ENCODE measurements at places on chromosomes 2 and 18.

DNA sequence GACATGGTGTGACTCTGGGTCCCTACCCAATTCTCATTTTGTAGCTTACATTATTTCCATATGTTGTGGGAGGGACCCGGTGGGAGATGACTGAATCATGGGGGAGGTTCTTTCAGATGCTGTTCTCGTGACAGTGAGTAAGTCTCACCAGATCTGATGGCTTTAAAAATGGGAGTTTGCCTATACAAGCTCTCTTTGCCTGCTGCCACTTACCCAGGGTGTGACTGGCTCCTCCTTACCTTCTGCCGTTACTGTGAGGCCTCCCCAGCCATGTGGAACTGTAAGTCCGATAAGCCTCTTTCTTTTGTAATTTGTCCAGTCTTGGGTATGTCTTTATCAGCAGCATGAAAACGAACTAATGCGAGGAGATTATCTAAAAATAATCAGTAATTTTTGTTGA is 1683.2 kb upstream of the SLC39A10 start:
- no peak for DNase-seq

- DNase-seq, result no peak
Measured at GRCh38 chr2:190938771-190939335, 58.2 kb downstream of the GLS start.

- no peak for DNase-seq
Measured at GRCh38 chr18:59484561-59485328, 125.7 kb upstream of the LMAN1 start.

- no peak for DNase-seq
Measured at GRCh38 chr2:8453904-8454302, 228.0 kb upstream of the ID2 start.

- DNase-seq, result no peak
Measured at GRCh38 chr2:188158337-188159100, 133.2 kb upstream of the GULP1 start.

DNA sequence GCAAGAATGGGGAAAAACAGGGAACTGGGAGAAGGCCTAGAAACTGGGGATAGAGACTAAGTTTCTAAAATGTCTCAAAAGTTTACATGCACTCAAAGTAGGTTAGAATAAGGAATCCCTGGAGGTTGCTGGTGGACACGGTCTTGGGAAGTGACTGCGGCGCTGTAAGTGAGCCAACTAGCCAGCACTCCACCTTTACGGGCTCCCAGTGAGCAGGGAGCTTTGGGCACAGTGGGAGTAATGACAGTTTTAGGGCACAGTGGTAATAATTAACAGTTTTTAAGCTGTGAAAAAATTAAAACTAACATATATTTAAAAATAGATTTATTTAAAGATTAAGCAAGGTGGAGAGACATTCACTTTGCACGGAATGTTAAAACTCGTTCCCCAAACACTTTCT is 20.9 kb upstream of the CD302 start:
- DNase-seq, result no peak

Measured in activated CD4-positive, alpha-beta T cell treated with anti-CD3 and anti-CD28 coated beads for 48 hours (primary cell).